Naive thymus-derived CD4-positive, alpha-beta T cell (primary cell): ENCODE measurements at places on chromosomes 7 and 10. TPM values are rescaled to one million over a fixed set of nuclear protein-coding genes. Genes with fewer than 3 reads are reported as not detected.

The GBX1 gene
- not detected in 2 replicates for total RNA-seq

The OR2A42 gene
- 0.07 TPM for total RNA-seq

The ANKRD22 gene
- total RNA-seq: 0.32 TPM

DNA sequence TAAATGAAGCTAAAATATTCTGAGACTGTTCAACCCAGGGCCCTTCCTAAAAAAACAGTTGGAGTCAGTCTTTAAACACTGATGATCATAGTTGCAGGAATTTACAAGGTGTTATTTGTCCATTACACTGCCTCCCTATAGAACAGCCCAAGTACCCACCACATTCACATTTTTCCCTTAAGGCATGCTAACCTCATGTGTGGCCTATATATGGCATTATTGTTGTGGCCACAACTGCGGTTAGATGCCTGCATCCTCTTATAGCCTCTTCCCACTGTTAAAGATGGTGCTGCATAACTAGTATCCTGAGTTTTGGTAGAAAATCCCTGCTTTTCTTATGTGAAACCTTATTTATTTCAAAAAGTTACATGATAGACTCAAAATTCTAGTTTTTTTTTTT is 287.9 kb upstream of the SEMA3A start:
- no peak for DNase-seq

DNA sequence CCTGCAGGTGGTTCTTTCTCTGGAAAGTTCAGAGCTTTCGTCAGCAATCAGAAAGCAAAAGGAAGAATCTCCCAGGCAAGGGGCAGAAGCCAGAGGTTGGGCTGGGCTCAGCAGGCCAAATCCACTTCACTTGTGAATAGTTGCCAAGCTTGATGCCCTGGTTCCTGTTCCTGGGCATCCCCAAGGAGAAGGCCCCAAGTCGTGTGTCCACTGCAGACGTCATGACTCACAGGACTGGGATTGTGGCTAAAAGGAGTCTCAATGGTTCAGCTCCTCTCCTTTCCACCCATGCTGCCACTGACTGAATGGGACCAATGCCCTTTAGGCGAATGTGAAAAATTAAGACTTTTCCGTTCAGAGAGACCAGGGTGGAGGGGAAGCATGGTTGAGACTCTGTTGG is 38.6 kb upstream of the TRIM8 start:
- no peak for DNase-seq

GRCh38 chr10:44233561-44234482 is 151.1 kb downstream of the CXCL12 start:
- no peak for DNase-seq

DNA sequence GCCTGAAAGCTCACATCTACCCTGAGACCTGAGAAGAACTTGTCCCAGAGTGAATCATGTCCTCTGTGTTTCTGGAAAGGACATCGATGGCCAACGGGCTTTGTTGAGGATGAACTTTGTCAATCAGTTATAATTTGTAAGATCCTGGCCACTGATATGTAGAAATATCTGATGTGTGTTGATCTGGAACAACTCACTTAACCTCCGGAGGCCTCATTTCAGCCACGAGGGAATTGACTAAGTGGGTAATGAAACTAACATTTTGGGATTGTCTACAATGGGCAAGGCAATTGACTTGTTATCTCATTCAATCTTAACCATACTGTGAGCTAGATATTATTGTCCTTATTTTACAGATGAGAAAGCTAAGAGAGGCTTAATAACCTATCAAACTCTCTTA is 468.1 kb upstream of the NRP1 start:
- DNase-seq: no peak

- DNase-seq: no peak
Observed at GRCh38 chr7:157865351-157866165, 528.8 kb downstream of the DNAJB6 start.

- peak; percentile 61 for DNase-seq
Observed at GRCh38 chr10:3239066-3239919, 66.7 kb upstream of the PITRM1 start.

The MINDY4 gene
- total RNA-seq: 0.82 TPM

- no peak for DNase-seq
Observed at GRCh38 chr7:23350466-23350865, 51.3 kb downstream of the MALSU1 start.

GRCh38 chr10:69458430-69459100 is 7.3 kb downstream of the TSPAN15 start:
- DNase-seq: no peak

The FBXL13 gene
- 1.9 TPM for total RNA-seq

The GIMAP1 gene
- 32.6 and 37.4 TPM in 2 replicates for total RNA-seq

The GIMAP7 gene
- total RNA-seq: 555 TPM

DNA sequence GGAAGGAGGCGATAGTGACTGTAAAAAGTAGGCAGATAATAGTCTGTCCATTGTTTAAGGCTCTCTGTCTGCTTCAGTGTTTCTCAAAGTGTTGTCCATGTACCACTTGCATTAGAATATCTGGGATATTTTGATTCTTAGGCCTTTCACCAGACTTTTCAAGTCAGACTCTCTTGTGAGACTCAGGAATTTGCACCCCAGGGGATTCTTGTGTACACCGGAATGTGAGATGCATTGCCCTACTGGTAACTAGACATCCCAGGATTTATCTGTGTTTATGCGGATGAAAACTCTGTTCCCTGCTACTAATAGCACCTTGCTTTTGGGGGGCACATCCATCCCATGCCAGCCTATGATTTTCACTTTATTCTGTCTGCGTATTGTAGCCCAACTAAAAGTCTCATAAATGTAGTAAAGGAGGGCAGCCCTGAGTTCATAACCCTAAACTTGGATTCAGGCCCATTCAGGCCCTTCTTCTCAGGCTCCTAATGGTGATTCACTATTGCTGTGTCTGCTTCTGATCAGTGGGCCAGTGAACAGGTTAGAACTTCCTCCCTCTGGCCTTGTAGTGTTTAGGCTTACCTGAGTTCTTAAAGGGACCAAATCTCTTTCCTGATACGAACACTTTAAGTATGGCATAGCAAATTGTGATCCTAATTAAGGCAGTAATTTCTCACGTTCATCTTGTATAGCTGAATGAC is 71.8 kb upstream of the RPA3 start:
- DNase-seq: no peak

- DNase-seq: no peak
Observed at GRCh38 chr7:72753781-72754180, 74.2 kb downstream of the TYW1B start.

DNA sequence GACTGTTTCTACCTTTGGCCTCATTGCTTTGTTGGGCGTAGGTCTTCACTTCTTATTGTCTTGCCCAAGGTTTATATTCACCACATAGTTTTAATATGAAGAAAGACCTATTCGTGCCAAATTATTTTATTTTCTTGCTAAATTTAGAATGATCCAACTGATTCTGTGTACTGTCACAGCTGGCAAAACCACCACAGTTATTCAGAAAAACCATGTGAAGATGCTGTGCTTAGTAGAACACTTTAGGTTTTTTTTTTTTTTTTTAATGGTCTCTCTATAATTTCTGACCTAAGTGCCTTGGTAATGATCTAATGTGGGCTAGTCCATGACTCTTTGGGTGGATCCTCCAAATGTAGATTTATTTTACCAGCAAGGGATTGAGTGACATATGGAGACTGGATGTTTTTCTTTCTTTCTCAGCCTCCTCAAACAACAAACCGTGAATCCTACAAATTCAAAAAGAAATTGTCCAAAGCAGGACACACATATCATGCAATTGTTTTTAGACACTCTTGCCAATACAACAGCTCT is 243.8 kb downstream of the DYNC1I1 start:
- DNase-seq: no peak

The PNLIPRP3 gene
- not detected in 2 replicates for total RNA-seq

- no peak for DNase-seq
Observed at GRCh38 chr10:86046845-86047460, 319.6 kb downstream of the GRID1 start.

GRCh38 chr7:7228967-7229366 is 46.6 kb downstream of the C1GALT1 start:
- no peak for DNase-seq

The NKX2-3 gene
- not detected for total RNA-seq

DNA sequence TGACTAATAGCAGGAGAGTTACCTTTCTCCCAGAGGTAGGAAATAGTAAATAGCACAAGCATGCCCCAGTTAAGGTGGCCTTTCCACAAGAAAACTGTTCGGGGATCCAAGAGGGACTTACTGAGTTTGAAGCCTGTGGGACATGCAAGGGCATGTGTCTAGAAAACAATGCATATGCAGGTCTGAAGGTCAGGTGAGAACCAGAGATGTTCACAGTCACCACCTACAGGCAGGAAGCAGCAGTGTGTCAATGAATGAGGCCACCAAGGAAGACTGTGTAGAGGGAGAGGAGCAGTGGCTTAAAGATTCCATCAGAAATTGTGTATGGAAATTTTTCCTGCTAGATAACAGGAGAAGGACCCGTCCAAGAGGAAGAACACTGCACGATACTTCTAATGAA is 66.0 kb downstream of the CALD1 start:
- DNase-seq: no peak

GRCh38 chr7:91079487-91079886 is 184.7 kb upstream of the FZD1 start:
- DNase-seq: no peak

GRCh38 chr10:100827819-100828737 is 82.7 kb downstream of the PAX2 start:
- DNase-seq: no peak

DNA sequence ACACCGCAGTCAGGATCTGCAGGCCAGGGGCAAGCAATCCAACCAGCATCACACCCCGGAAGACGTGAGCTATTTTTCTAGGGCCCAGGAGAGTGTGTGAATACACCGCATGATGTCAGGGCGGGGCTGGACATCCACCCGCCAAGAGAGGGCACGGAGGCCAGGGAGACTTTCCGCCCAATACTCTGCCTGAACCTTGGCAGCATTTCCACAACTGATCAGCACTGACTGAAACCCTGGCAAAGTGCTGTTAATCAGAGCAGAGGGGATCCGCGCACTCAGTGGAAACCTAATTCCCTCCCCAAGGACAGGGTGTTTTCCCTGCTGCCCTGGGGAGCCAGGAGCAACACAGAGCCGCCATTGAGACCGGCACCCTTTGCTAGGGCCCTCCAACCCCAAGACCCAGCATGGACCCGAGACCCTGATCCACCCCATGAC is 8.2 kb downstream of the MAD1L1 start:
- no peak for DNase-seq

- no peak for DNase-seq
Observed at GRCh38 chr10:74955796-74956195, 129.4 kb downstream of the KAT6B start.

DNA sequence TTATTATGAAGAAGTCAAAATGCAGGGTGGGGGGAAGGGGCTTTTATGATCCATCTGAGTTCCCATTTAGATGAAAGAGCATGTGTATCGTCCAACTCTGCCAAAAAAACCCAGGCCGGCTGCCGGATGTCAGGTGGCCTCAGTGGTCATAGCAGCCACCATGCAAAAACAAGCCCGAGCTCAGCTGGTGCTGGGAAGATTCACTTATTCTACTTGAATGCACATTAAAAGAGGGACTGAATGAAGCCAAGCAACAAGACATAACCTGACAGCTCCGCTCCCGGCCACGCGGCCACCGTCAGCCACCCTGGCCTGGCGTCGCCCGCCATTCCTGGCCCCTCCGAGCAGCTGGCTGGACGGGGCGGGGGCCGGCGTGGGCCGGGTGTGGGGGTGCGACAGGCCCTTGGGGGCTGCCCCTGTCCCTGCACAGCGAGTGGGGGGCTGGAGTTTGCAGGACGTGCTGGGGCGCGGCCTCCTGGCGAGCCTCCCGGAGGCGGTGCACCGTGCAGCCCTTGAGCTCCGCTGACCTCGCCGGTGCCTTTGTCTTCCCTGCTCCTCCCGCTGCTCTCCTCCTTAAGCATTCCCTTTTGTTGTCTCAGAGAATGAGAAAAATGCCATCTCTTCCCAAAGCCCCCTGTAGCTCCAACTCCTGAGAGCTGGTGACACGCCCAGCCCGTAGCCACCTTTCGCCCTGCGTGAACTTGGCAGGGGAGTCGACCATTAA is 67.8 kb downstream of the EBF3 start:
- no peak for DNase-seq

DNA sequence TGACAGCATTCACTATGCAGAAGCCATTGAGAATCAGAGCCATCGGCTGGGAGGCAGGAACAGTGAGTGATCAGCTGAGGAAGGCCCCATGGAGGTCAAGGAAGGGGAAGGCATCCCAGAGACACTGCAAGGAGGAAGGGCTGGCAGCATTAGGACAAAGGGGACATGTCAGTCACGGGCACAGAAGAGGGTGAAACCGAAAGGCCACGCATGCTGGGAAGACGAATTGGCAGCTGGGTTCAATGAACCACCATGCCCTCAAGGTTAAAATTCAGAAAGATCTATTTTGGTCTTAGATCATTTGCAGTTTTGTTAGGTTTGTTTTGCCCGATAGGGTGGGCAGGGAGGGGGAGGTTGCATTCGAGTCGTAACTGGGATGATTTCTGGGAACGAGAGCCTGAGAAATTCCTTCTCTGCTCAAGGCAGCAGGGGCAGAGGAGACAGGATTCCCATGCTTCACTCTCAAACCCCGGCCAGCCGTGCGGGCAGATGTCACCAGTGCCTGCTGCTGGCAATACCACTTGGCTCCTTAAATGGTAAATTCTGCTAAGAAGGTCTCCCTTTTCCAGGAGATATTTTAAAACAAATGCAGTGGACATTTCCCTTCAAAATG is 57.7 kb downstream of the ASB13 start:
- no peak for DNase-seq

The CALY gene
- 5.1 TPM for total RNA-seq

The ACTR1A gene
- 58.9 TPM for total RNA-seq

The ACTL6B gene
- total RNA-seq: not detected

The KNDC1 gene
- 3.6 TPM for total RNA-seq

DNA sequence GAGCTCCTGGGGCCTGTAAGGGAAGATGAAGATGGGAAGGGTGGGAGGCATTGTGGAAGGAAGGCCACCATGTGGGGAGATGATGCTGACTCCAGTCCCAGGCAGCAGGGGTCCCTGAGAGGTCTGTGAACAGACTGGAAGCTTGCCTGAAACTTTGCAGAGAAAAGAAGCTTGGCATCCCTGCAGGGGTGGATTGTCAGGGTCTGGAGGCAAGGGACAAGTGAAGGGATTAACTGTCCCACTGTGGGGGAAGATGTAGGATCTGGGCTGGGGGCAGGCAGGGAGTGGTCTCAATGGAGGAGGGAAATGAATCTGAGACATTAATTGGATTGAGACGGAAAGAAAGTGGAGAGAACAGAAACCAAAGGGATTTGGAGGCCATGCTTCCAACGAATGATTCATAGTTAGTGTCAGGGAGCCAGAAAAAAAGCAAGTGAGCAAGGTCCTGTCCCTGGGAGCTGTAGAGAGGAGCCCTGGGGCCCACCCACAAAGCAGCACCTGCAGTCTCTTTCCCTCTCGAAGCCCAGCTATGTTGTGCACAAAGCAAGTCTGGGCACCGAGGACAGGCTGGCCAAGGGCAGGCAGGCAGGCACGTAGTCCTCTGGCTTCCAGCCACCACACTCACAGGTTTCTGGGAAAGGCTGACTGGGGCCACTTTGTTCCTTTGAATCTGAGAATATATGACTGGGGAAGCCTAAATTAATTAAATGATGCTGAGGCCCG is 4.7 kb upstream of the SLC18A3 start:
- no peak for DNase-seq

DNA sequence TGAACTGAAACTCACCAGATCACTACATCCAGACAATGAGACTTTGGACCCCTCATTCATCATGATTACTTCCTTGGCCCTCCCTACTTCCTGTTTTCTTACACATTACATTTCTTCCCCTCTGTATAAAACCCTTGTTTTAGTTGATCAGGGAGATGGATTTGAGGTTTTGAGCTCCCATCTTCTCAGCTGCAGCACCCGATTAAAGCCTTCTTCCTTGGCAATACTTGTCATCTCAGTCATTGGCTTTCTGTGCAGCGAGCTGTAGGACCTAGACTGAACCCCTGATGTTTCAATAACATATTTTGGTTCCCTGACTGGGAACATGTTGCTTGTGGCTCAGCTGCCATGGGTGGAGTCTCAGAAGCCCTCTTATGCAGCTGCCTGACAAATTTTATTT is 33.1 kb downstream of the NOLC1 start:
- DNase-seq: no peak
